Activated naive CD4-positive, alpha-beta T cell treated with anti-CD3 and anti-CD28 coated beads, Interleukin-2, amount 50 U/mL, for 72 hours (primary cell): ENCODE measurements at places on chromosomes 6 and 20. TPM values are rescaled to one million over a fixed set of nuclear protein-coding genes. Genes with fewer than 3 reads are reported as not detected.

DNA sequence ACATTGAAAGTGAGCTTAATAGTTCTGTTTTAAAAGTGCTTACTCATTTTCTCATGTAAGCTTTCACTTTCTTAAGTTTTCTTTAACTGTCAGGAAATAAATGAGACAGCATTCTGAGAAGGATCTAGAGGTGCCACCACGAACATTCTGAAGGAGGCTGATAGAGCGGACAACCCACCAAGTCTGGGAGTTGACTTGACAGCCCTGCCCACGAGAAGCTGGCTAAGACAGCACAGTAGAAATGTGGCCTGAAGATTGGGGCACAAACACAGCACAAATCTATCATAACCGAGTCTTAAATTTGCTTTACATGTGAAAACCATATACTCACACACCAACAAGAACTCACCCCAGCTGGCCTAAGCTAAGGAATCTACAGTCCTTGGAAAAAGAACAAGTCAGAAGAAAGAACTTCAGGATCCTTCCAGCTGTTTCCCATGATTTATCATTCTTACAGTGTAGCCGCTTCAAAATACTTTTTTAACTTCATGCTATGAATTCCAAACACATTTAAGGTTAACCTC lies 144.2 kb upstream of the TNFAIP3 start:
- DNase-seq, result no peak

Gene MOCS1
- 3.3 TPM for total RNA-seq

DNA sequence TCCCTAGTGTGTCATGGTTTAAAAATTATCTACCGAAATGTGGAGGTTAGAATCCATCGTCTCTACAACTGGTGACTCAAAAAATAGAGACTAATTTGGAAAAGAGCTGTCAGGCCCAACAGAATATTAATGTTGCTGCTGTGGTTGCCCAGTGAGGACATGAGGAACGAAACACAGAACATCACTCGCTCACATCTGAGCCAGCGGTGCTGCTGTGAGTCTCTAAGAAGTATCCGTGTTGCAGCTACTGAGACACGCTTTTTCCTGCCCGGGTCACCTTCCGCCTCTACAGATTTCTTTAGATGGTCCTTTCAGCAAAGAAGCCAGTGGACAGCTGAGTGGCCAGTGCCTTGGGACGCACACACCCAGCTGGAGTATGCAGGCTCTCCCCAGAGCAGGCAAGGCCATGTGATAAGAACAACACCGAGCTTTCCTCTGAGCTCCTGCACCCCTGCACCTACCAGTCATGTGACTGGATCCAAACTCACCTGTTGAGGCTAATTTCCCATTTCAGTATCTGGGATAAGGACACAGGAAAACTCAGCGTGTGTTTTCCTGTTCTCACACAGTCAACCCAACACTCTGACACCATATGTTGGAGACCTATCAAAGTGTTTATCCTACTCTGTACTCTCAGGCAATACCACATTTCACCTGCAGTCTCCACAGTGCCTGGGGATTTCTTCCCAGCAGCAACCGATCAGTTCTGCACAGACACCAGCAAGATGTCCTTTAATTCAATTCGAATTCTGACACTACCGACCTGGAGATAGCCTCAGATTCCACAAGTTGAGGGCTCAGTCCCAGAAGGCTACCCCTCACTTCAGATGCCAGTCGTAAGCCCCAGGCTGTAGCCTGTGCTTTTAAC lies 119.0 kb upstream of the RPS6KA2 start:
- no peak for DNase-seq

DNA sequence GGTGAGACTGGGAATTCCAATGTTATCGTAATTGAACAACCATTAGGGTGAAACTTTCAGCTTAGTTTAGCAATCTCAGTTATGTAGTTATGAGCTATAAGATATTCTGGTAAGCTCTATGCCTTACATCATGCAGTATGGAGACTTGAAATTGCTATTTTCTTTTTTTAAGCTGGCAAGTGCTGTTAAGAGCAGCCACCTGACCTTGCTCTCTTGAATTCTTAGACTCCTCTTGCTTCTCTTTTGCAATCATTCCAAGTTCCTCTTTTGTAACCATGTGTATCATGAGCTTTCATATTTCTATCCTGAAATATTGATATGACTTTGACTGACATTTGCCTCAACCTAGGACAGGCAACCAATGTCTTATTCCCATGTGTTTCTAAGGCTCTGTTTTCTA lies 446.3 kb upstream of the SLC35B3 start:
- DNase-seq, result no peak

DNA sequence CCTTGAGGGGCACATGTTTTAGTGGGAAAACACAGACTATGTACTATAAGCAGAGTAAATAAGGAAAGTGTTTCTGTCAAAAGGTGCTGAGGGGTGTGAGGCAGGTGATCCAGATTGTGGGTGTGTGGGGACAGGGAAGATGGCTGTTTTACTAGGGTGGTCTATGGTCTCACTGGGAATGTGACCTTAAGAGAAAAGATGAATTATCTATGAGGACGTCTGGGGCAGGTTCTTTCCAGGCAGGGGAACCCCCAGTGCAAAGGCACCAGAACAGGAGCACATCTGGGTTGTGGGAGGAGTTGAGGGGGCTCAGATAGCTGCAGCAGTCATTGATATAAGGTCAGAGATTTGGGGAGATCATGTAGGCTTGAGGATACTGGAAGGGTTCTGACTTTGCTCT lies 18.2 kb upstream of the POLR1H start:
- no peak for DNase-seq

DNA sequence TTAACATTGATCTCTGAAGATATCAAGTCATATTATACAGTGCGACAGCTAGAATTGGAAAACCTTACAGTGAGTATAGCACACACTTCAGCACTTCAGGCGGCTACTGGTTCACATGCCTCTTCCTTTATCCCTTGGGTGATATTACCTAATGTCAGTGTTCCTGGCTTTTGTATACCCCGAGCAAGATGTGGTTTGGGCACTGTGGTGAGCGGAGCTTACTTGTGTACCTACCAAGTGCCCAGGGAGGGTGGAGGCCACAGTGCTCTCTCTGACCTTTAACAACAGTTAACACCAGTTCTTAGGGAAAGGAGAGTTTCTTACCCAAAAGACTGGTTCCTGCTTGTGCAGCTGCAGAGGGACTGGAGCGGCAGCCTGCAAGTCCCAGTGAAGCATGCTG lies 64.4 kb downstream of the PTPN1 start:
- no peak for DNase-seq

GRCh38 chr20:21303061-21303871 lies at the start of gene XRN2:
TSS of gene XRN2 (plus strand) at chr20:21303331. CDS start at chr20:21303399, 68 bp downstream.
- DNase-seq, result peak; percentile 92
